ENCODE measurements at places on chromosomes 6 and 20.

- no peak for DNase-seq
Measured at GRCh38 chr6:128598571-128598970, 78.2 kb upstream of the PTPRK start.

- no peak for DNase-seq
Measured at GRCh38 chr6:23611776-23612381, 514.1 kb upstream of the NRSN1 start.

GRCh38 chr20:38569747-38570525 is 11.1 kb upstream of the ADIG start:
- DNase-seq, result no peak

DNA sequence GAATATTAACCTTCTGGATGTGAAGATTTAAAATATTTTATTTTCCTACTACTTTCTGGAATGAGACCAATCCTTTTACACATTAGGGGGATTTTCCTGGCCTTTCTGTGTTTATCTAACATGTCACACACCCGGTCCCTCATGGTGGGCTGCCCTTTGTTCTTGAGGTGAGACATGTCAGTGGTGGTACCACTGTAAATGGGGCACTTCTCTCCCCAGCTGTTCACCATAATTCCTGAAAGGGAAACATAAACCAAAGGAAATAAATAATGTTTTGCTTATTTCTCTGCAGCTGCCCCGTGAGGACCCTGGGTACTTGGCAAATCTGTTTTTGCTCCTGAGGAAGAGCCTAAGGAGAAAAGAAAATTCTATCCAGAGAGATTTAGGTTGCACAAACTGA is 41.1 kb downstream of the GRIK2 start:
- DNase-seq, result no peak

DNA sequence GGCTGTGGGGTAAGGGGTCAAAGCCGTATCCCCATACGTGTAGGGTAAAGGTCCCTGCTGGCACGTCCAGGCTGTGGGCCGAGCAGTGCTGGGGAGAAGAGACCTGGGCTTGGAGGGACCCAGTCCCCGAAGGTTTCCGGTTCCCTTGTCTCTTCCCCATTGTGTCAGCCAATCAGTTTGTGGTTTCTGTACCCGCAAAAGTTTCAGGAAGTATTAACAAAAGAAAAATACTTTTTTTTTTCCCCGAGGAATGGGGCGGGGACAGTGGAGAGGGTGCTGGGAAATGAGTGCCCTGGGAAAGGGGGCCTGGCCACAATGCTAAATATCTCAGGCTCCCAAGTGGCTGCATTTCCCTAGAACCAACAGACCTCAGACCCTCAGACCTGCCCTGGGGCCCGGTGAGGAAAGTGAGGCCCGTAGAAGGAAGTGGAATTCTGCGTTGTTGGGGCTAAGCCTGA is 15.2 kb upstream of the AMD1 start:
- DNase-seq, result no peak

DNA sequence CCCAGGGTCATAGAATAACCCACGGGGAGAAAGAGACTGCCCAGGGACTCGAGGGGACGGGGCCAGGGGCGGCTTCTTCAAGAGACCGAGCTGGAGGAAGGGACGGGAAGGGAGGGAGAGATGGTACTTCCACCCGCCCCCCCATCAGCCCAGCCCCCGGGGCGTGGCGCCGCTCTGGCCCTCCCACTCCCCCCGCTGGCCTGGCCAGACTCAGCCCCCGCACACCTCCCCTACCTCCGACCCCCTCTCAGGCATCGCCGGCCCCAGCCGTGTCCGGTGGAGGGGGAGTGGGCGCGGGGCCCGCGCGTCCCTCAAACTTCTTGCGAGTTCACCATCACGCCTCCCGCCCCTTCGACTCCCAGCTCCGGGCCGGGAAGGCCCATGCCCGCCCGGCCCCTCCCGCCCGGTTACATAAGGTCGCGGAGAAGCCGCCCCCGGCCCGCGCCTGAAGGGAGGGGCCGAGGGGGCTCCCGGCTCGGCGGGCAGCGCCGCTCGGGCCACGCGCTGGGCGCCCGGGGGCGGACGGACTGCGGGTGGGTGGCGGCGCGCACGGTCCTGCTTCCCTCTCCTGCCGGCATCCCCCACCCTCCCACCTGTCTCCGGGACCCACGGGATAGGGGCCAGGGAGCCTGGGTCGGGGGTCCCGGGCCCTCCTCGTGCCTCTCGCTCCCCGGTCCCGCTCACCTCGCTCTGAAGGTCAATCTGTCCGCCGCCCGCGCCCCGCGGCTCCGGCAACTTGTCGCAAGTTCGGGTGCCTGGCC is 562 bp downstream of the TFEB start:
- DNase-seq, result no peak

DNA sequence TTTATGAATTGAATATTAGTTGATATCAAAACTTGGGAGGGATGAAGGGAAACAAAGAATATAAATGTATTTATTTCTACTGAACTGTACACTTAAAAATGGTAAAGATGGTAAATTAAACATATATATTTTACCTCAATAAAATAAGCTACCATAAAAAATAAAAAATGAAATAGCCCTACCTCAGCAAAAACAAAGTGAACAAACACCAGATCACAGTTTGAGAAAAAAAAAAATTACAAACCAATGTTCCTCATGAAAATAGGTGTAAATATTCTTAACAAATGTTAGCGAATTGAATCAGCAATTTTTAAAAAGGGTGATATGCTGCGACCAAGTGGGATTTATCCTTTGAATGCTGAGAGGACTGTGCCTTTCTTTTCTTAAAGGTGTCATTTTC is 28.3 kb upstream of the ZNF184 start:
- no peak for DNase-seq

DNA sequence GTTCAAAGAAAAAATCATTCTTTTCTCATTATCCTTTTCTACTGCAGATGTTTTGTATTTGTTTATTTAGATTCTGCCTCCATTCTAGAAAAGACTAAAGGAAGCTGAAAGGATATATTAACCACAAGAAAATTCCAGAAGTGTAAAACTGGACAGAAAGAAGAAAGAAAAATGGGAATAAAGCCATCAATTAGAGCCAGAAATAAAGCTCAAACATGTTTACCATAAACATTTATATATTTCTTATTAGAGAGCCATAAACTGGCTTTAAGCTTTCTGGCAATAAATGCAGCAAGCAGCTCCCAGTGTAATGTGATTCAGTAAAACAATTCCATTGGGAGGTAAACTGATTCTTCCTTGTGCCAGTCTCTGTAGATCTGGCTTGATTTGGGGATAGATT is 244.1 kb downstream of the PTPRK start:
- DNase-seq, result peak; percentile 26

DNA sequence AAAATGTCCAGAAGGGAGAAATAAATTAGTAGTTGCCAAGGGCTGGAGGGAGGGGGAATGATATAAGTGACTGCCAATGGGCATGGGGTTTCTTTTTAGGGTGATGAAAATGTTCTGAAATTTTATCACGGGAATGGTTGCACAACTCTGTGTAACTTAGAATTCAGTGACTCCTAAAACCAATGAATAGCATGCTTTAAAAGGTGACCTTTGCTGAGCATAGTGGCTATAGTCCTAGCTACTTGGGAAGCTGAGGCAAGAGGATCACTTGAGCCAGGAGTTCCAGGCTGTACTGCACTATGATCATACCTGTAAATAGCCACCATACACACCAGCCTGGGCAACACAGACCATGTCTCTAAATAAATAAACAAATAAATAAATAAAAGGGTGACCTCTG is 109.0 kb downstream of the ATG5 start:
- DNase-seq, result no peak

DNA sequence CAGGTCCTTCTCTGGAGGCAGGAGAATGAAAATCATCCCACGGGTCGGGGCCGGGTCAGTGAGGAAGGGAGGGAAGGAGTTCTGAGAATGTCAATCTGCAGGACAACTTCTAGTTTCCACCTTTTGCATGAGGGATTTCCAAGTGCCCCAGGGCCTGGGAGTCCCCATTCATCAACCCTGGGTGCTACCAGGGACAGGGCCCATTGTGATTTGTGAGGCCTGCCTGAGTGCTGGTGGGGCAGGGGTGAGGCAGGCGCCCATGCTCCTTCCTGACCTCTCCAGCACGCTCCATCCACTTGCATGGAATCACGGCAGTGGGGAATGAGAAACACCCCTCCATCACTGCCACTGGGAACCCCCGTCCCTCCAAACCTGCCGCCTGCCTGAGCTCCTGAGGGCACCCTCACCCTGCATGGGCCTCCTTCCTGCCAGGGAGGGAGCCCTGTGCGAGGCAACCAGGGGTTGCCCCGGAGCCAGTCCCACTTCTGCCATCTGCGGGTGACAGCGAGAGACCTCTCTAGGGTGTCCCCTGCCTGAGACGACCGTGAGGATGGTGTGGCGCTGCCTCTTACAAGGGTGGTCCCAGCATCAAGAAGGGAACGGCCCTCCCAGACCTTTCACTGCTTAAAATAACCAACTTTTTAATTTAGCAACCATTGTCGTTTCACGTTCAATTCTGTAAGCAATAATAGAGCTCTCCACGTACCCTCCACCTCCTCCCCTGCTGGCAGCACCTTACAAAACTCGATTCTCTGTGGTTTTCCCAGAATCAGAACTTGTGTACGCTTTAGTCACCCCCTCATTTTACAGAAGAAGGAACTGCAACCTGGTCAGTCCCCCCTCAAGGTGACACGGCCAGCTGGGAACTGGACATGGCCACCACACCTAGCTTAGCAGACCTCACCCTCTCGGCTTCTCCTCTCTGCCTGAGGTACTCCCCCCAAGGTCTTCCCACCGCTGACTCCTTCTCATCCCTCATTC is 28.6 kb downstream of the PMEPA1 start:
- no peak for DNase-seq

- DNase-seq, result no peak
Measured at GRCh38 chr20:19886661-19887288, 128.7 kb downstream of the RIN2 start.

GRCh38 chr6:65569505-65569904 is 137.5 kb downstream of the EYS start:
- DNase-seq, result no peak

DNA sequence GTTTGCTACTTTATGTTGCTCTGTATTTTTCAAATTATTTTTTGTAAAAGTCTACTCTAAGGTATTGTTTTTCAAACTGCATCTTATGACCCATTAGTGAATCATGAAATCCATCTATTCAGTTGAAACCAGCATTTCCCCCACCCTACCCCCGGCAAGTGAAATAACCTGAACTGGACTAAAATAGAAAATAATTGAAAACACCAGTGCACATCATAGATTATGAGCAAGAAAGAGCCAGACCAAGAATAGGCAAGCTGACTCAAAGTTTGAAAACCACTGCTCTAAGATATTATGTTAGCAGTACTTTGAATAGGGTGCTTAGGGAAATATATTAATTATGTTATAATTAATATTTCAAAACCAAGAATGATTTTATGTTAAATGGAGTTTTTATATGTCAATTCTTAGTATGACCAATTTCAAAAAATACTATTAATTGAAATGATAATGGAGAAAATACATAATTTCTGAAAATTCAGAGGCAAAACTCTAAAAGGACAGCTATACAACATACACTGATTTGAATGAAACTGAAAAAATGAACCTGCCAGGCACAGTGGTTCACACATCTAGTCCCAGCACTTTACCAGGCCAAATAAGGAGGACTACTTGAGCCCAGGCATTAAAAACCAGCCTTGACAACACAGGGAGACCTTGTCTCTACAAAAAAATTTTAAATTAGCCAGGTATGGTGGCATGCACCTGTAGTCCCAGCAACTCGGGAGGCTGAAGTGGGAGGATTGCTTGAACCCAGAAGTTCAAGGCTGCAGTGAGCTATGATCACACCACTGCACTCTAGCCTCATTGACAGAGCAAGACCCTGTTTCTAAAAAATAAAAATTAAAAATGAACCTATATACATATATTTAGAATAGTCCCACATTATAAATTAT is 112.0 kb downstream of the CDK19 start:
- DNase-seq, result no peak

DNA sequence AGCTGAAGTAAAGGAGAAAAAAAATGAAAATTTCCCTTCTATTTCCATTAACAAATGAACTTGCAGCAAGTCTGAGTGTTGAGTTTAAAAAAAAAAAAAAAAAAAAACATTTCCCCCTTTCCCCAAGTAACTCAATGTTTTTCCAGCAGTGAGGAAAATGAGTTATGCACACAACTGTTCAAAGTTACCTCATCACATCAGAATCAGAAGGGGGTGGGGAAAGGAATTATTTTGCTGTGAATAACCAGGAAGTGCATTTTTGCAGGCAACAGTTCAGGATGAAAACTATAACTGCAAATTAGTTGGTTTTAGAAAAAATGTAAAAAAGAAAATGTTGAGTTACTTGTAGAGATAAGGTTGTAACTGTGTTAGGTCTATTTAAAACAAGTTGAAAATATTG is 568.9 kb upstream of the CITED2 start:
- peak; percentile 76 for DNase-seq

DNA sequence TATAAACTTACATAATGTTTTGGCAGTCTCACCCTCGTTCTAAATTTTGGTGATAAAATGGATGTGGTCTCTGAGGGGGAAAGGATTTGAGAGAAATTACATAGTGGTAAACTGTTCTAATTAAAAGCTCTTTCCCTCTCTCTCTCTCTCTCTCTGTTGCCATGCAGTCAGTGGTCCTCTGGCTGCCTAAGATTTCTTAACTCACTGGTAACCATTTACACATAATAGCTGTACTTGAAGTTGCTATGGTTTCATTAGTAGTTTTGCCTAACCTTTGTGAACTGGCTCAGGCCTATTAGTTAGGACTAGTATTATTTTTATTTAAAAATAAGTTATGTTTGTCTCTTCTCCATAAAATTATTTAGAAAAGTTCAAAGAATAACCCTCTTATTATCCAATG is 42.0 kb downstream of the MAPK14 start:
- DNase-seq, result no peak

GRCh38 chr6:40427196-40427595 is 160.0 kb downstream of the LRFN2 start:
- DNase-seq, result no peak

DNA sequence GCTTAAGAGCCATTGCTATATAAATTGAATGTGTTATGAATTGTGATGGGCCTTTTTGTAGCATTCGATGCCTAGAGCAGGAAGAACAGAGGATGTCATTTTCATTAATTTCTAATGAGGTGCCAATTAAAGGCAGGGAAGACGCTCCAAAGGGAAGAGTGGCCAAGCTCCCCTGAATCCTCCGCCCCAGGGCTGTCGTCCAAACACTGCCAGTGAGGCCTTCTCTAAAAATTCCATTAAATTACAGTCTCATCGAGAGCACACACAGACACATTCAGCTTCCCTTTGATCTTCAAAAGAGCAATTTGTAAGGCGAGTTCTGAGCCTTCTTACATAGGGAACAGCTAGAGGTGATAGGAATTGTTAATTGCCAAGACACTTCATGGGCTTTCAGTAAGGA is 300.0 kb downstream of the ZFAND3 start:
- no peak for DNase-seq

DNA sequence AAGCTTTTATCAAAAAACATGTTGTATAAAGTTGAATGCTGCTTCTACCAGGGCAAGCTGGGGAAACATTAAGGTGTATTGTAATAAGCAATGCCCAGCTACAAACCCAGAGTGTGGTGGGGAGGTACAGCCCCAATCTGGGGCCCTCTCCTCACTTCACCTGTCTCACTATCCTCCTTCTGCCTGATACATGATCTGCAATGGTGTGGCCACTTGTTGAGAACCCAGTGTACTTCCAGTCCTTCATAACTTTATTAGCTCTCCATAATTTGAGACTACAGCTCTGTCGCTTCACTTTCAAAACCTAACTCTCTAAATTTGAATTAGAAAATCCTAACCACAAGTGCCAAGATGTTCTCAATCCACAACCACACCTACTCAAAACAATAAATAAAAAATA is 84.9 kb downstream of the EPB41L2 start:
- DNase-seq, result no peak
